ENCODE measurements at places on chromosomes 1 and 21. TPM values are rescaled to one million over a fixed set of nuclear protein-coding genes. Genes with fewer than 3 reads are reported as not detected.

DNA sequence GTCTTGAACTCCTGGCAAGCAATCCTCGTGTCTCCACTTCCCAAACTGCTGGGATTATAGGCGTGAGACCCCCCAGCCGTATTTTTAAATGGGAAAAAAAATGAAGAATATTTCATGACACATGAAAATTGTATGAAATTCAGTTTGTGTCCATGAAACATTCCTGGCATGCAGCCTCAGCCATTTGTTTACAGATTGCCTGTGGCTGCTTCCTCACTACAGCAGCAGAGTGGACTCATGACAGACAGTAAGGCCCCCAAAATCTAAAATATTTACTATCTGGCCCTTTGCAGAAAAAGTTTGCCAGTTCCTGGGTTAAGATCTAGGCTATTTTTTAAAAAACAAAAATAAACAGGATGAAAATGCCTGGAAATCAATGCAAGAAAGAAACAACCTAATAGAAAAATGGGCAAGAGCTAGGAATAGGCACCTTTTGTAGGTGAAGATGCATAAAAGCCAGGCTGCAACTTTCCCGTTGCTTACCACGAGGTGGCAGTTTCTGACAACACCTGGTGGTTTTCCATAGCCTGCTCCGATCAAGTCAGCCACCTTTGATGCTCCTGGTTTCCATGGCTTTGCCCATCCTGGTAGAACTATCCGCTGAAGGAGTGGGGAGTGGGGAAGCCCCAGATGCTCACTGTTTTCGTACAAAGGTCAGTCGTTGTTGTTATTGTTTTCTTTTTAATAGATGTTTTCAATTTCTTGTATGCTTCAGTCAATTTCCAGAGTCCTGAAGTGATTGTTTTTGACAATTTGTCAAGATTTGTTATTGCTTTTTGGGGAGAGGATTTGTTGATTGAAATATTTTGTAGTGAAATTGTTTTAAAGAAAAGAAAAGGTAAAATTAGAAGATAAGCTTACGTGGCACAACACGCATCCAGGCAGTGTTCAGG is 24.3 kb downstream of the UBE2Q1 start:
- H3K36me3 ChIP-seq, result no peaks in the 10 kb centered on the region
- H3K4me3 ChIP-seq, result no peak overlapping the region

- H3K36me3 ChIP-seq, result no peaks in the 10 kb centered on the region
- H3K27me3 ChIP-seq, result no peaks in the 10 kb centered on the region
- H3K4me1 ChIP-seq, result peaks cover 30% of the 10 kb centered on the region
- H3K4me3 ChIP-seq, result no peak overlapping the region
Measured at GRCh38 chr1:53368314-53369033, 40.6 kb upstream of the LRP8 start.

DNA sequence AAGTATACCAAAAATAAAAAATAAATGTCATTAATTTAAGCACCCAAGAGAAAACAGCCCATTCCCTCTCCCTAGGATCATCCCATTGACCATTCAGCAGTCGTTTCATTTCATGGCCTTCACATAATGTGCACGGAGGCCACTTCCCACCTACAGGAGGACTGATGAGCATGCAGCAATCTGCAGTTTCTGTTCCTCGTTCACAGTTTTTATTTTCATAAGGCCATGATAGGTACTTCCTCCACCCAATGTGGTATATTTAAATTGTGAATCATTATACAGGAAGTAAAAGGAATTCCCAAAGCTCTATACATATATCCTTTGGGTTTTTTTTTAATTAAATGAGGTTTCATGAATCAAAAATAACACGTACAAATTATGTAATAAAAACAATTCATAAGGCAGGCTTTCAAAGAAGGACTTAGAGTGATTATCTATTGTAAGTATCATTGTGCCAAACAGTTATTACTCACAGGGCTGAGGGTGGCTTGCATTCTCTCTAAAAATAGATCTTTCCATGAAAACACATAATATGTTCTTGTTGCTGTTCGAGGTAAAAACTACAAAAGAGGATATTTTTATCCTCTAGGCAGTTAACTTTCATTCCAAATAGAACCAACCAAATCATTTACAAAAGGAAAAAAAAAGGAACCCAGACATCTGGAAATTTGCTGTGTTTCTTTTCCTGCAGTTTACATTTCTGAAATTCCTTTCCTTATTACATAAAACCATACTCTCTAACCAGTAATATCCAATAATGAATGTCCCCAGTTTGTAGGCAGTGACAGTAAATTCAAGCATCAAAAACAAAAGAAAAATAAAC is 27.5 kb upstream of the SLC44A3 start:
- peak overlapping the region; percentile 23 for H3K27ac ChIP-seq
- peak; percentile 71 for DNase-seq
- no peaks in the 10 kb centered on the region for H3K27me3 ChIP-seq
- no peaks in the 10 kb centered on the region for H3K36me3 ChIP-seq
- H3K4me1 ChIP-seq, result peaks cover 28% of the 10 kb centered on the region
- H3K4me3 ChIP-seq, result no peak overlapping the region

- no peaks in the 10 kb centered on the region for H3K36me3 ChIP-seq
- H3K4me3 ChIP-seq, result no peak overlapping the region
- H3K27ac ChIP-seq, result no peak overlapping the region
- no peaks in the 10 kb centered on the region for H3K27me3 ChIP-seq
- no peak for DNase-seq
- H3K4me1 ChIP-seq, result peaks cover 11% of the 10 kb centered on the region
Measured at GRCh38 chr1:54464031-54464476, 57.9 kb upstream of the SSBP3 start.

DNA sequence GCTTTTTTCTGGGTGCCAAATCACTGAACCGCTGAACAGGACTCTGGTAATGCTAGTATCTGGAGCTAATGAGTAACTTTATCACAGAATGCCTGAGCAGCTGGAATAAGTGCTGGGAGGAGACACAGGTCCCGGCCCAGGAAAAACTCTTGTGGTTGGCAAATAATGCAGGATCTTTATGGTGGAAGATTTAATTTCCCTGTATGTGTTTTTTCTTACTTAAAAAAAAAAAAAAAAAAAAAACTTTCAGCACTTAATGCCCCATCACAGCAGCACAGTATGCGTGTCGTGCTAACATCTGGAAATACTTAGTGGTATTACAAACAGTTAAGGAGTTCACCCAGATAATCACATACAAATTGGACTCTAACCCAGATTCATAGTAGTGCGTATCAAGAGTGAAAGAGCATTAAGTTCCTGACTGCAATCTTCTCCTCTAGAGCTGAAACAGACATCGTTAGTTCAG is 220.7 kb downstream of the TOMM20 start:
- H3K4me1 ChIP-seq, result peaks cover 7% of the 10 kb centered on the region
- no peak for DNase-seq
- H3K27ac ChIP-seq, result no peak overlapping the region
- H3K4me3 ChIP-seq, result no peak overlapping the region

DNA sequence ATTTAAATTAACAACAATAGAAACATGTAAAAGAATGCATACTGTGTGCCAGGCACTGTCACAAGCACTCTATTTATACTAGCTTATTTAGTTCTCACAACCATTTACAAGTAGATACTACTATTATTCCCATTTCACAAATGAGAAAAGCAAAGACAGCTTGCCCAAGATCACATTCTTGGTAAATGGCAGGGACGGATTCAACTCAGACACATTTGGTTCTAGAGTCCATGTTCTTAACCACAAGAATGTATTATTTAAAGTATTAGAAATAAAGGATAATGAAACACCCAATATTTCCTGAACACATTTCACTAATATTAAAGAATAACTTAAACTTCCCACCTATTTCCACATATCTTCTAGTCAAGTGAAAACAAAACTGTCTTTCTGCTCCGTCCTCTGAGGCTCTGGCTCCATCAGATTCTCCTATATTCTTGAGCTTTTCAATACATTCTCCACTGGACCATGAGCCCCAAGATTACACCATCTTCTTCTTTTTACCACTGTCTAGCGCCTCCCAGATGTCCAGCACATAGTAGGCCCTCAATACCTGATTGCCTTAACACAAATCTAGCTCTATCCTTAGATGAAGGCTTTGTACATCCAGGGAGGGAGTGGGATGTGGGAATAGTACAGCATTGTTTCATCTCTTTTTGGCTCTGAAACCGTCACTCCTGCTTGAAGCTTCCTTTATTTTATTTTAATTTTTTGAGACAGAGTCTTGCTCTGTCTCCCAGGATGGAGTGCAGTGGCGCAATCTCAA is 29.3 kb downstream of the SOD1 start:
- H3K4me3 ChIP-seq, result no peak overlapping the region
- H3K27ac ChIP-seq, result no peak overlapping the region
- peaks cover 100% of the 10 kb centered on the region for H3K36me3 ChIP-seq
- no peak for DNase-seq
- H3K27me3 ChIP-seq, result no peaks in the 10 kb centered on the region
- H3K4me1 ChIP-seq, result no peaks in the 10 kb centered on the region

DNA sequence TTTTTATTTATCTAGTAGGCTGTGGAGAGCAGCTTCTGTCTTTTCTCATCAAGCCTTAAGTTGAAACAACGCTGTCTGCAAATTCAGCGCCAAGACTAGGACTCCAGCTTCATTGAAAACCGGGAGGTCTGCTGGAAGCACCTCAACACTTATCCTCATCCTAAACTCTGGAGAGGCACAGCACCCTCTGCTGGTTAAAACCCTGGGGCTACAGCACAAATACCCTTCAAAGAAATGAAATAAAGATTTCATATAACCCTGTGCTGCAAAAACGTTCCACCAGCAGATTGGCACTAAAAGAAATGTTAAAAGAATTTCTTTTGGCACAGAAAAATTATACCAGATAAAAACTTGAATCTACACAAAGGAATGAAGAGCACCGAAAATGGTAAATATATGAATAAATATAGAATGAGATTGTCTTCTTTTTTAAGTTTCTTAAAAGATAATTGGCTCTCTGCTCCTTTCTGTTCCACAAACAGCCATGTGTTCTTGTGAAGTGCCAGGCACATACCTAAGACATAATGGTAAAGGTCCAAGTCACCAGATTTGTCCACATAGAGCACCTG is 227.7 kb upstream of the SAMSN1 start:
- H3K27me3 ChIP-seq, result no peaks in the 10 kb centered on the region
- no peaks in the 10 kb centered on the region for H3K36me3 ChIP-seq
- no peak overlapping the region for H3K4me3 ChIP-seq
- H3K27ac ChIP-seq, result no peak overlapping the region
- no peaks in the 10 kb centered on the region for H3K4me1 ChIP-seq
- peak; percentile 63 for DNase-seq

GRCh38 chr1:225777058-225777582 is 506 bp upstream of the SRP9 start:
- no peak for DNase-seq
- peak overlapping the region; percentile 98 for H3K27ac ChIP-seq
- H3K4me3 ChIP-seq, result peak overlapping the region; percentile 86
- no peaks in the 10 kb centered on the region for H3K36me3 ChIP-seq
- peaks cover 45% of the 10 kb centered on the region for H3K4me1 ChIP-seq

GRCh38 chr1:73953186-73953585 is 244.8 kb downstream of the LRRIQ3 start:
- H3K27ac ChIP-seq, result no peak overlapping the region
- no peaks in the 10 kb centered on the region for H3K4me1 ChIP-seq
- no peak for DNase-seq
- H3K36me3 ChIP-seq, result no peaks in the 10 kb centered on the region
- no peaks in the 10 kb centered on the region for H3K27me3 ChIP-seq

GRCh38 chr1:209218113-209218512 is 365.4 kb upstream of the CAMK1G start:
- H3K27ac ChIP-seq, result no peak overlapping the region
- no peak overlapping the region for H3K4me3 ChIP-seq
- no peak for DNase-seq
- no peaks in the 10 kb centered on the region for H3K36me3 ChIP-seq
- no peaks in the 10 kb centered on the region for H3K4me1 ChIP-seq
- H3K27me3 ChIP-seq, result no peaks in the 10 kb centered on the region

DNA sequence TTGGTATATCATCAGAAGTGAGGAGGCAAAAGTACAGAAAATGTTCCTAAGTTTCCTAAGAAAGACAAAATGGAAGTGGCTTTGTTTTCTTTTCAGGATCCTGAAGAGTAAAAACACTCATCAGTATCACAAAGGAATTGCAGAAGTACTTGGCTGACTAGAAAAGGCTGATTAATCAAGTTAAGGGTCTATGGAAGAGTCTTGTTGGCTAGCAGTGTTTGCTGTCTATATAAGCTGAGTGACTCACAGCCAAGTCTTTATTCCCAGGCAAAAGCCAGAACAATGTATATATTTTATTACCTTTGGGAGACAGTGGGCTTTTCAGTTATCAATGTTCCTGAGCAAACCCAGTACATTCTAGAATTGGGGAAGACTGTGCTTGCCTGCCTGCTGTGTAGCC is 777.0 kb downstream of the PLA2G4A start:
- no peaks in the 10 kb centered on the region for H3K27me3 ChIP-seq
- no peak for DNase-seq
- H3K4me3 ChIP-seq, result no peak overlapping the region
- no peak overlapping the region for H3K27ac ChIP-seq
- H3K36me3 ChIP-seq, result no peaks in the 10 kb centered on the region

DNA sequence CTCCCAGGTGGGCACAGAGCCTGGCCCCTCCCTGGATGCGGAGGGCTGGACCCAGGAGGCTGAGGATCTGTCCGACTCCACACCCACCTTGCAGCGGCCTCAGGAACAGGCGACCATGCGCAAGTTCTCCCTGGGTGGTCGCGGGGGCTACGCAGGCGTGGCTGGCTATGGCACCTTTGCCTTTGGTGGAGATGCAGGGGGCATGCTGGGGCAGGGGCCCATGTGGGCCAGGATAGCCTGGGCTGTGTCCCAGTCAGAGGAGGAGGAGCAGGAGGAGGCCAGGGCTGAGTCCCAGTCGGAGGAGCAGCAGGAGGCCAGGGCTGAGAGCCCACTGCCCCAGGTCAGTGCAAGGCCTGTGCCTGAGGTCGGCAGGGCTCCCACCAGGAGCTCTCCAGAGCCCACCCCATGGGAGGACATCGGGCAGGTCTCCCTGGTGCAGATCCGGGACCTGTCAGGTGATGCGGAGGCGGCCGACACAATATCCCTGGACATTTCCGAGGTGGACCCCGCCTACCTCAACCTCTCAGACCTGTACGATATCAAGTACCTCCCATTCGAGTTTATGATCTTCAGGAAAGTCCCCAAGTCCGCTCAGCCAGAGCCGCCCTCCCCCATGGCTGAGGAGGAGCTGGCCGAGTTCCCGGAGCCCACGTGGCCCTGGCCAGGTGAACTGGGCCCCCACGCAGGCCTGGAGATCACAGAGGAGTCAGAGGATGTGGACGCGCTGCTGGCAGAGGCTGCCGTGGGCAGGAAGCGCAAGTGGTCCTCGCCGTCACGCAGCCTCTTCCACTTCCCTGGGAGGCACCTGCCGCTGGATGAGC is 34.2 kb downstream of the TRIM11 start:
- DNase-seq, result peak; percentile 79
- no peaks in the 10 kb centered on the region for H3K27me3 ChIP-seq
- H3K4me1 ChIP-seq, result peaks cover 3% of the 10 kb centered on the region
- no peaks in the 10 kb centered on the region for H3K36me3 ChIP-seq
- H3K4me3 ChIP-seq, result no peak overlapping the region
- peak overlapping the region; percentile 70 for H3K27ac ChIP-seq

Gene LCE1A
- polyA plus RNA-seq, result not detected

Gene EIF3I
- polyA plus RNA-seq, result 144 TPM

Gene BRINP2
- 1.5 TPM for polyA plus RNA-seq

All from spleen (tissue), 13 donors.